ENCODE measurements at places on chromosomes 11 and 22.
A peak's percentile ranks its signal among the peaks of the same experiment; 100 is the strongest.

- ATAC-seq = no peak
Observed at GRCh38 chr11:131681920-131682319, 311.5 kb downstream of the NTM start.

- peak; percentile 91 for ATAC-seq
Observed at GRCh38 chr11:101860696-101861427, 53.9 kb upstream of the CEP126 start.

- no peak for ATAC-seq
Observed at GRCh38 chr11:14341968-14342367, 17.0 kb downstream of the RRAS2 start.

DNA sequence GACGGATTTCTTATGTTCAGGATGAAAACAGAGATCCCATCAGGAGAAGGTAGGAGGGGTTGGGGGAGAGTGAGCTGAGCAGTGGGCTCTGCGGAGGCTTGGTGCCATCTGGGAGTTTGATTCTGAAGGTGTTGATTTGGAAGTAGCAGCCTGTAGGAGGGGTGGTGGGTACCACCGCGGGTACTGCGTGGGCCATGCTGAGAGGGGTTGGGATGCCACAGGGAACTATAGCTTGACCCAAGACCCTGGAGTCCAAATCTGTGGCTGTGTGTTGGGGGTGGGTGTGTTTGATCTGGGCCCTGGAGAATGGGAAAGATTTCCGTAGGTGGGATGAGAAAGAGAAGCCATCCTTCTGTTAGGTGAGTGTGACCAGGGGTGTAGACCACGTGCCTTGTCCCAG lies 5.0 kb downstream of the INCENP start:
- ATAC-seq = no peak

- no peak for ATAC-seq
Observed at GRCh38 chr11:113643006-113643585, 63.0 kb downstream of the TMPRSS5 start.

GRCh38 chr11:14645015-14645912 lies 1.7 kb downstream of the PDE3B start:
- peak; percentile 25 for ATAC-seq

DNA sequence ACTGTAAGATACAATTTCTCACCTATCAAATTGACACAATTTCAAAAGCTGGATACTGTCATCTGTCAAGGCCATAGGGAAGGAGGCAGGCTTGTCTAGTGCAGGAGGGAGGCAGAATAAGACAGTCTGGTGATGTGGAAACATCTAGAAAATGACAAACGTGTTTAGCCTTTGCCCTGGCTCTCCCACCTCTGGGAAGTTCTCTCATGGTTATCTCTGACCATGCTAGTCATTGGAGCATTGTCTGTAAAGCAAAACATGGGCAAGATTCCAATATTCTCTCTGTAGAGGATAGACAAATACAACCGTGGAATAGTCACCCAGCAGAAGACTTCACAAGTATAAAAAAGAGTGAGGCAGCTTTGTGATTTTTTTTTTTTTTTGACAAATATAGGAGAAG lies 9.1 kb upstream of the SERHL2 start:
- no peak for ATAC-seq

DNA sequence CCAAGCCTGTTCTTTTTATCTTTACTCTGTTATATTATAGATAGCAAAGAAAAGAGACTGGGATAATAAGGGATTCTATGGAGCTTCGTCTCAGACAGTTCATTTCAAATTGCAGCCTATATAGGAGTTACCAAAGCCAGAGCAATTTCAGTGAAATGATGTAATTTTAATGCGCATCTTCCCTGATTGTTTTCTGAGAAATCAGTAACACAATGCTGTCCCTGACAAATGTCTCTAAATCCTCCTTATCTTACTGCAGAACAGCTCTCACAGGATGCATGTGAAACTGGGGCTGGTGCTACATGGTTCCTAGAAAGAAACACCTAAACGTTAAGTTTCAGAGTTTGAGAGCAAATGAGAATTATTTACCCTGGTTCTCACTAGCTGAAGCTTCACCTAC lies 467.9 kb upstream of the ANO3 start:
- ATAC-seq = no peak

GRCh38 chr11:29231586-29231985 lies 785.2 kb downstream of the KCNA4 start:
- no peak for ATAC-seq

- ATAC-seq = no peak
Observed at GRCh38 chr22:35329114-35329847, 29.6 kb downstream of the TOM1 start.

DNA sequence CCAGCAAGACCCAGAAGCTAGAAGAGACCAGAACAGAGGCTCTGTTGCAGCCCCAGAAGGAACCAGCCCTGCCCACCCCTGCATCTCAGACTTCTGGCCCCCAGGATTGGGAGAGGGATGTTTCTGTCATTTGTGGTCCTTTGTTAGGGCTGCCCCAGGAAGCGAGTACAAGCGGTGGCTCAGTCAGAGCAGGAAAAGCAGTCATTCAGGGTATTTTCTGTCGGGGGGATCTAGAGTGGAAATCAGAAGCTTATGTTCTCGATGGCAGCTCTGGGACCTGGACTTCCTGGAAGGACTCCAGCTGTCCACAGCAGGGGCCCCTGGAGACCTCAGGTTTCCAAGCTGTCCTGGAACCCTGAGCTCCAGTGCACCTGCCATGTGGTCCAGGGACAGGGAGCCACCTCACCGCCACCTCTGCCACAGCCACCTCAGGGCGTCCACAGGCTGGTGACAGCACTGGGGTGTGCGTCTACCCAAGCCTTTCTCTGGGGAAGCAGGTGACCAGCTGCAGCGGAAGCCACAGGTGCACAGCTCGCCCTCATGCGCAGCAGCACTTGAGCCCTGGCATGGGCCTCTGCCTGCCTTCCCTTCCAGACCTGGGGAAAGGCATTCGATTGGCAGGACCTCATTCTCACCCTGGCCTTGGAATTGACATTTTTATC lies 2.6 kb downstream of the KRTAP5-5 start:
- ATAC-seq = no peak

GRCh38 chr11:112583261-112583893 lies 322.7 kb upstream of the PLET1 start:
- ATAC-seq = no peak

GRCh38 chr11:69218271-69218682 lies 62.5 kb downstream of the SMIM38 start:
- no peak for ATAC-seq

DNA sequence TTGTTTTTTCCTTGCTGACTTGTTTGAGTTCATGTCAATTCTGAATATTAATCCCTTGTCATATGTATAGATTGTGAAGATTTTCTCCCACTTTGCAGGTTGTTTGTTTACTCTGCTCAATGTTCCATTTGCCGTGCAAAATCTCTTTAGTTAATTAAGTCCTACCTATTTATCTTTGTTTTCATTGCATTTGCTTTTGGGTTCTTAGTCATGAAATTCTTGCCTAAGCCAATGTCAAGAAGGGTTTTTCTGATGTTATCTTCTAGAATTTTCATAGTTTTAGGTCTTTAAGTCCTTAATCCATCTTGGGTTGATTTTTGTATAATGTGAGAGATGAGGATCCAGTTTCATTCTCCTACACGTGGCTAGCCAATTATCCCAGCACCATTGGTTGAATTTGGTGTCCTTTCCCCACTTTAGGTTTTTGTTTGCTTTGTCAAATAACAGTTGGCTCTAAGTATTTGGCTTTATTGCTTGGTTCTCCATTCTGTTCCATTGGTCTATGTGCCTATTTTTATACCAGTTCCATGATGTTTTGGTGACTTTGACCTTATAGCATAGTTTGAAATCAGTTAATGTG lies 163.1 kb upstream of the PGR start:
- no peak for ATAC-seq

- no peak for ATAC-seq
Observed at GRCh38 chr11:79592824-79593223, 152.0 kb upstream of the TENM4 start.

All from SK-N-SH treated with all-trans-retinoic acid at 6 μM for 48 hours (cell line).